Pancreas (tissue), 10 donors: ENCODE measurements at places on chromosomes 5 and 9. TPM values are rescaled to one million over a fixed set of nuclear protein-coding genes. Genes with fewer than 3 reads are reported as not detected.

Gene ZNF608
- total RNA-seq: 12.1 TPM

Gene CDKN2B
- total RNA-seq: 0.59 TPM

Gene NACC2
- 6.8 TPM for total RNA-seq

Gene ENHO
- total RNA-seq: 0.51 TPM

Gene TNFSF8
- 0.44 TPM for total RNA-seq

DNA sequence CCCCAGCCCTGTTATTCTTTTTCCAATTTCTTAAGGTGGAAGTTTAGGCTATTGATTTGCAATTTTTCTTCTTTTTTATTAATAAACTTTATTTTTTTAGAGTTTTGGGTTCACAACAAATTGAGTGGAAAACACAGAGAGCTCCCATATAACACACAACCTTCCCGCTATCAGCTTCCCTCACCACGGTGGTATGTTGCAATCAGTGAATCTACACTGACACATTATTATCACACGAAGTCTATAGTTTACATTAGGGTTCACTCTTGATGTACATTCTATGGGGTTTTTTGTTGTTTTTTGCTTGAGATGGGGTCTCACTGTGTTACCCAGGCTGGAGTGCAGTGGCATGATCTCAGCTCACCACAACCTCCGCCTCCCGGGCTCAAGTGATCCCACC is 4.8 kb upstream of the NFX1 start:
- H3K27me3 ChIP-seq: no peaks in the 10 kb centered on the region
- H3K4me3 ChIP-seq: no peak overlapping the region
- H3K36me3 ChIP-seq: peaks cover 4% of the 10 kb centered on the region
- no peak for DNase-seq
- no peak overlapping the region for H3K27ac ChIP-seq

GRCh38 chr5:33558489-33558888 is 117.7 kb downstream of the TARS1 start:
- H3K4me1 ChIP-seq: peaks cover 4% of the 10 kb centered on the region
- no peak for DNase-seq
- H3K27ac ChIP-seq: no peak overlapping the region
- H3K36me3 ChIP-seq: no peaks in the 10 kb centered on the region
